HuH-7 (cell line): ENCODE measurements at places on chromosomes 7 and 10.

- peak; percentile 34 for DNase-seq
Observed at GRCh38 chr7:107047902-107048782, 3.6 kb downstream of the PRKAR2B start.

- no peak for DNase-seq
Observed at GRCh38 chr10:78658645-78659597, 409.8 kb upstream of the ZMIZ1 start.

DNA sequence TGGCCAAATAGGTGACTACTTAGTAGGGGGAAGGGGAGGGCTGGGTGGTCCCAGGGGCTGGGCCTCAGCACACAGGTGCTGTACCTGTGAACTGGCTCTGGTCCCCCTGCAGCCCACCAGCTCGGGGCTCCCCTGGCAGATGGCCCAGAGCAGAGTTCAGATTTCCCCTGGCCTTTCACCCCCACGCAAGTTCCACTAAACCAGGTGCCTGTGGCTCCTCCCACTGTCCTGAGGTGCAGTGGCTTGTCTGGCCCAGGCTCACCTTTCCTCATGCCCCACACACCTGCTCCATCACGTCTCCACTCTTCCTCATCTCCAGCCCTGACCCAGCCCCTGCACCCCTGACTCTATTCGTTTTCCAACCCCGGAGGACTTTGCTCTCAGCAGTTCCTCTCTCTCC lies 47.3 kb upstream of the OPALIN start:
- no peak for DNase-seq

DNA sequence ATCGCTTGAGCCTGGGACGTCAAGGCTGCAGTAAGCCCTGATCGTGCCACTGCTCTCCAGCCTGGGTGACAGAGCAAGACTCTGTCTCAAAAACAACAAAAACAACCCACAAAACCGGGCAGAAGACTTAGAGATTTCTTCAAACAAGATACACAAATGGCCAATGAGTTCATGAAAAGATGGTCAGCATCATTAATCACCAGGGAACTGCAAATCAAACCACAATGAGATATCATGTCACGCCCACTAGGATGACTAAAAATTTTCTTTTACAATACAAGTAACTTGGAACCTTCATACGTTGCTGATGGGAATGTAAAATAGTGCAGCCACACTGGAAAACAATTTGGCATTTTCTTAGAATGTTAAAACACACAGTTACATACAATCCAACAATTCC lies 77.3 kb upstream of the GRID1 start:
- no peak for DNase-seq

GRCh38 chr7:159152816-159153215 lies 8.1 kb upstream of the VIPR2 start:
- no peak for DNase-seq

DNA sequence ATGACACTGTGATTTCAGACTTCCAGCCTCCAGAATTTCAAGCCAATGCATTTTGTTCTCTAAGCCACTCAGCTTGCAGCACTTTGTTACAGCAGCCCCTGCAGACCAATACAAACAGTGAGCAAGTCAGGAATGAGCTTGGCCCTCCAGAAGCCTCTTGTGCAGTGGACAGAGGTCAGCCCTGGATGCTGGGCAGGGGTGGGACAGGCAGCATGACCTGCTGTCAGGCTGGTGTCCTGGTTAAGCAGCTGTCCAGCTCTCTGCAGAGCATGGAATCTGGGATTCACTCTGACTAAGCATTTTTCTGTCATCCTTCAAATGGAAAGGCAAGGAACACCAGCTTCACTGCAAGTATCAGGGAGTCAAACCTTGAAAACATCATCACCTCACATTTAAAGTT lies 85.5 kb upstream of the GDF10 start:
- no peak for DNase-seq

DNA sequence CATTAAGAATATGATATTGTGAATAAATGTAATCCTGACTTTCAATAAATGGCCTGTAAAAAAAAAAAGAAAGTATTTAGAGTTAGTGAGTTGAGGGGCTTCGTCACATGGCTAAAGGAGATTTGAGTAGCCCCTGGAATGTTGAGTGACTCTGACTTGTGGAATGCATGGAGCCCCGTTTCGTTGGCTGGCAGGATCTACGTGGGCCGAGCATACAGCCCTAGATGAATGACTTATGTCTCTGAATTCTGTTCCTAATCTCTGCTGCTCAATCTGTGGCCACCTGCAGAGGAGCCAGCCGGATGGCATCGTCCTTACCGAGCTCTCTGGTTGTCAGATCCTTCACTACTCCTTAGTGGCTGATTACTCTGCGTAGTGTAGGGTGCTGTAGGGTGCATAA lies 155.7 kb downstream of the MGMT start:
- DNase-seq, result no peak

GRCh38 chr7:36185092-36185491 lies 32.0 kb downstream of the EEPD1 start:
- no peak for DNase-seq

DNA sequence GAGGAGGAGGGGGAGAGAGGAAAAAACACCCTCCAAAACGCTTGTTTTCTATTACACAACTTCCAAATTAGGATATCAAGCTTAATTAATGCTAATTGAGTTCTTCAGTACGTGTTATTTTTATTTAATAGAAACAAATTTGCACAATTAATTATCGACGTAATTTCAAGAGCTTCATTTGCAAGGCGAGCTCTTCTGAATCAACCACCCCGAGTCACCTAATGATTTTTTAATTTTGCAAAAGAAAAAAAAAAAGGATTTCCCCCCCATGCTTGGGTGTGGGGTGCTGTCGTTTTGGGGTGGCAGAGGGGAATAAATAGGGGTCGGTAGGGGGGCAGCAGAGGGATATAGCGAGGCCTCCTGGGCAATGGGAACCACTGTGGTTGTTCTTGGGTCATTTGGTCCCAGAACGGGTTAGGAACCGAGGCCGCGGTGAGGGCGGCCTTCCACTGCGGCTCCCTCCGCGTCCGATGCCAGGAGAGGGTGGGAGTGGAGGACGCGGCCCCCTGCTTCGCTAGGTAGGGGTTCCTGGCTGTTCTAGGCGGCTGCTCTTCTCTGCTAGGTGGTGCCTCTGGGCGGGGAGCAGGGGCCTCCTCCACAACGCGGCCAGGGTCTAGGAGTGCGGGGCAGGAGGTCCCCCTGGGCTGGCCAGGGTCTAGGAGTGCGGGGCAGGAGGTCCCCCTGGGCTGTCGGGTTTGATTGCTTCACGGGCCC lies 7.3 kb downstream of the UNCX start:
- DNase-seq, result no peak

GRCh38 chr7:127822822-127823508 lies 171.0 kb downstream of the SND1 start:
- no peak for DNase-seq

DNA sequence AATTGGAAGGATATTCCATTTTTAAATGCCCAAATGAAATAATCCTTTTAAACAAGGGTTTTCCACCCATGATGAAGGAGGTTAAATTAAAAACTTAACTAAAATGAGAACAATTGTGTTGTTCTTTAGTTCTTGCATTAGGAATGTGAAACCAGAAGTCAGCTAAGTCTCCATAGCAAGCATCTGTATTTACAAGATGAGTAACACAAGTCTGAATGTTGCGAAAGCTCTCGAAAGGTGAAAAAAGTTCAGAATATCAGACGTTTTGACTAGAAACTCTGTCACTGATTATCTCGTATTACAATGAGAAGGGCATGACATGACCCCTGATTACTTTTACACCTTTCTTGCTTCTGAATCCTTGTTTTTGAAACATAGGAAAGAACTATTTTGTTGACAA lies 149.6 kb downstream of the BICC1 start:
- DNase-seq, result peak; percentile 12

- DNase-seq, result no peak
Observed at GRCh38 chr7:68642727-68643126, 955.5 kb upstream of the AUTS2 start.

DNA sequence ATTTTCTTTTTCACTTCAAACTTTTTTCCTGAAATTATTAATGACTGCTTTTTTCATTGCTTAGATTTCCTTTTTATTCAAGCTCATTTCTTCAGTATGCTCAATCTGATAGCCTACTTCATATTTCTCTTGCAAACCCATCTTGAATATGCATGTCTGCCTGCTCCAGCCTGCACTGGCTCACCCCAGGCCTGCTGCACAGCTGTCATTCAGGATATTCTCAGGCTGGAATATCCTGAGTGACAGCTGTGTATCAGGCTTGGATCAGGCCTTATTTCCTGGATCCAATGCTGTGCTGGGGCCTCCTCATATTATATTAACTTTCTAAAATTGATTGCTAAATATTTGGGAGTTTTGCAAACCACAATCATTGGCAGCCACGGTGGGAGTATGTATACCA lies 120.2 kb upstream of the TNS3 start:
- no peak for DNase-seq

DNA sequence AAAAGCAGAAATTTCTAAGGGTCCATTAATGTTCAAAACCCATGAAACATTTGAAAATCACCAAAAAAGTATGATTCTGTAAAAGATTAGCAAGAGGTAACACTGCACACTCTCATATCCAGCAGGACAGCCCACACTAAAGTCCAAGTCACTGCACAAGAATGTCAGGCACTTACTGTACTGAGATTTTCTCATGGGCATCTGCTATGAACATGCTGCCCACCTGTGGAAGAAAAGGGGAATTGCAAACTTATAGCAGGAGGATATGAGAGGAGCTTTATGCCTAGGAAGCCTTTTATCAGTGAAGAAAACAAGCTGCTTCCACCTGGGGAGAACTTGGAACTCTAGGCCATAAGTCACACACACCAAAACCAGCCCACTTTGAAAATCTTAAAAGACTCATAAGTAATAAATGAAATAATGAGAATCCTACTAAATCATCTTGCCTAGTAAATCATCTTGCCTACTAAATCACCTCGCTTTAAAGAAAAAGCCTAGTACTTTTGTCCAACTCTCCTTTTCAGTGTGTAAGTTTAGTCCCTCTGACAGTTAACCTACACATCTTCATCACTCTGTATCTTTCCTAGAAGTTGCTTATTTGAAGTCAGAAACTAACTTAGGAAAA lies 46.1 kb downstream of the ARMH3 start:
- peak; percentile 68 for DNase-seq

DNA sequence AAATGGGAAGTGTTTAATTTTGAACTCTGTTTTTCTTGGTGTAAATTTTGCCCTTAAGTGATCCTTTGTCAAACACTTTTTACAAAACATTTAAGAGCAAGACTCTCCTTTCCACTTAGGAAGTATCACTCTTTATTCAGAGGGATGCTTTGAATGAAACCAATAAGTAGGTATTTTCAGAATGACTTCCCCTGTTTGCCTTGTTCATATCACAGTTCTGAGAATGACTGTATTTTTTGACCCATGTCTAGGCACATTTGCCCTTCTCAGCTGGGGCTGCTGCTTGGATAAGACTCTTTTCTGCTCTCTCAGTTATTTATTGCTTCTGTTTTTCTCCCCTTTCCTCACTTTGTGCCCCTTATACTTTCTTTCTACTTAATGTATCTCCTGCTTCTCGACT lies 98.2 kb downstream of the CCNY start:
- DNase-seq, result no peak

DNA sequence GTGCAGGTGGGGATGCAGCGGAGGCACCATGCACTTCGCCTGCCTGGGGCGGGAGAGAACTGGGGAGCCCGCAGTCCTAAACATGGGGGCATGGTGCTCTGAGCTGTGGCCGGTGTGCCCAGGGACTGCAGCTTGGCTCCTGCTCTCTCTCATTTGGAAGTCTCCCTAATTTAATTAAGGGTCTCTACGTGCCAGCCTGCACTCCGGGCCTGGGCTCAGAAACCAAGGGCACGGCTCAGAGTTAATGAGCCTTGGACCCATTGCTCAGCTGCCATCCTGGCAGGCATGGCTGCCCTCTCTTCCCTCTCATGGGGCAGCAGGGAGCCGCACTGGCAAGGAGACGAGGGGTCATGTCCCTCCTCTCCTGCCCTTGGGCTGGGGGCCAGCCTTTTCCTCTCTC lies 115.6 kb downstream of the CDH23 start:
- no peak for DNase-seq

DNA sequence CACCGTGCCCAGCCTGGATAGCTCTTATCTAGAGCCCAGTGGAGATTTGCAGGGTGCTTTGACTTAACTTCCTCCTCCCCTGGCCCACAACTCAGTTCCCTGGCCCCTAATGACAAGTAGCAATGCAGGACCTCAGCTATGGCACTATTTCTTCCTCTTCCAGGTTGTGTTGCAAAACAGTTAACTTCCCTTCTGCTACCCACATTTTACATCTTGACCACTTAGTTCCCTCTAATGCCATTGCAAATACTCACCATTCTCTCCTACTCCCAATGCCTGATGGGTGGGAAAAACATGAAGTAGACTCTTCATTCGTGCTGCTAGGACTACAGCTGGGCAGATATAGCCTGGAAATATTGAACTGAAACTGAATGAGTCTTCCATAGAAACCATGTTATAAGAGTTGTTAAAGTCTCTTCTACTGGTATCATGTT lies 39.1 kb upstream of the FGL2 start:
- DNase-seq, result no peak

GRCh38 chr10:129892548-129893052 lies 71.5 kb downstream of the EBF3 start:
- no peak for DNase-seq

- DNase-seq, result no peak
Observed at GRCh38 chr10:6194311-6194710, 8.4 kb upstream of the PFKFB3 start.

GRCh38 chr10:70807556-70807955 lies 8.2 kb upstream of the SGPL1 start:
- no peak for DNase-seq

DNA sequence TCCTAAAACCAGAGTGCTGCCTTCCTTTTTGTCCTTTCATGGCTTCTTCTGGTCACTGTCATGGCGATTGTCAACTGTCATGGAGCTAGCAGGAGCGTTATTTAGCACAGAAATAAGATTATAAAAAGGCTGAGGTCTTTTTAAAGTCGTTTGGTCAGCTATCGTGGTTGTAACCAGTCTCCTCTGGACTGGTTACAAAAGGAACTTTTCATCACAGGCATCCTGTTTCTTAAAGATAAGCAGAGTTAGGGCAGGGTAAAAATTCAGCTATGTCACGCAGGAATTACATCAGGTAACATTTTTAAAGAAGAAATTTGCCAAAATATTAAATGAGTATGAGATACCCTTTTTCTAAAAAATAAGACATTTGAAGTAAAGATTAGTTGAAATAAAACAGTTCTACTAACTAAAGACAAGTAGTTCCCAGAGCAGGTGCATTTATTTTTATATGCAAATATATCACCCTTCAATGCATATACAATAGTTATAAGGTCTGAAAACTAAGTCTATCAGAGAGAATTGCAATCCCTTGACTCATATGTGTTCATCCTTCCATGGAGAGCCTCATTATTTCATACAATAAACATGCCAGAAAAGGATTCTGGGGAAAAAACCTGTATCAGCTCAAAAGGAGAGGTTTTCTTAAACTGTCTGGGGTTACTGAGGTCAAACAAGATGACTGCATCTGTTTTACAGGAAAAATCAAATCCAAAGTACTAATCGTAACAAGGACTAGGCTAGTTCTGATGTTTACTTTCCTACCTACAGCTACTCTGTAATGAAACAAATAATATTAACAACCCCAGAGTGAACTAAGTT lies 20.9 kb downstream of the FAM24A start:
- no peak for DNase-seq
